ENCODE measurements at places on chromosomes 4 and X. TPM values are rescaled to one million over a fixed set of nuclear protein-coding genes. Genes with fewer than 3 reads are reported as not detected.

UGT2A3 gene
- total RNA-seq, result not detected

SSX3 gene
- total RNA-seq, result not detected

- peaks cover 41% of the 10 kb centered on the region for H3K4me1 ChIP-seq
- peak overlapping the region; percentile 72 for H3K27ac ChIP-seq
- H3K27me3 ChIP-seq, result no peaks in the 10 kb centered on the region
- H3K36me3 ChIP-seq, result peaks cover 19% of the 10 kb centered on the region
- H3K4me3 ChIP-seq, result peak overlapping the region; percentile 89
These were observed 47.0 kb downstream of the ASMT start for GRCh38 chrX:1661922-1662221.

DNA sequence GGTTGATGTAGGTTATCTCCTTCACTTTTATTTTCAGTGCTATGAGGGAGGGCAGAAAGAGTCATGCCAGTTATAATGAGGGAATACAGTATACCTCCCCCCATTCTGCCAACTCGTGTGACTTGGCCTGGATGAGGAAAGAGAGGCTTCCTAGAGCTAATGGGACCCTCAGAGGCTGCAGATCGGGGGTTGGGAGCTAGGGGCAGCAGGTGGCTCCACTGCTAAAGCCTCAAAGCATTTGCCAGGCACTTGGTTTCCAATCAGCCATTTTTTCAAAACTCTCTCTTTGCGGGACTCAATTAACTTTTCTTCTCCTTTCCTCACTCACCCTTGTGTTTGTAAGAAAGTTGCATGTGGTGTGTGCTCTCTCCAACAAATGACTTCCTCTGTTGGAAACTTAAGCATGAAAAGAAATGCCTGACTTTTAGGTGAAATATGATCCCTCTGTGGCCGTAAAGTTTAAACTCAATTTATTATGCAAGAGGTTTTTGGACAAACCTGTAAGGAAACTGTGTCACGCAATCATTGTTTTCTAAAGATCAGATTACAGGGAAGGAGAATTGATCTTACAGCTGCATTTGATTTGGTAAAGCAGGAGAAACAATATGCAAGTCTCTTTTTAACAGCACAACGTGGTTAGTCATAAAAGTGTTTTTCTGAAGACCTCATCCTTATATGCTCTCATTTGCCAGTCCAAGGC, 7.0 kb downstream of the SFRP2 start:
- no peaks in the 10 kb centered on the region for H3K36me3 ChIP-seq
- DNase-seq, result no peak
- no peak overlapping the region for H3K27ac ChIP-seq

GRCh38 chr4:5957076-5957475, 61.2 kb downstream of the C4orf50 start:
- H3K4me3 ChIP-seq, result no peak overlapping the region
- DNase-seq, result no peak
- no peak overlapping the region for H3K27ac ChIP-seq
- no peaks in the 10 kb centered on the region for H3K4me1 ChIP-seq
- H3K27me3 ChIP-seq, result no peaks in the 10 kb centered on the region

DNA sequence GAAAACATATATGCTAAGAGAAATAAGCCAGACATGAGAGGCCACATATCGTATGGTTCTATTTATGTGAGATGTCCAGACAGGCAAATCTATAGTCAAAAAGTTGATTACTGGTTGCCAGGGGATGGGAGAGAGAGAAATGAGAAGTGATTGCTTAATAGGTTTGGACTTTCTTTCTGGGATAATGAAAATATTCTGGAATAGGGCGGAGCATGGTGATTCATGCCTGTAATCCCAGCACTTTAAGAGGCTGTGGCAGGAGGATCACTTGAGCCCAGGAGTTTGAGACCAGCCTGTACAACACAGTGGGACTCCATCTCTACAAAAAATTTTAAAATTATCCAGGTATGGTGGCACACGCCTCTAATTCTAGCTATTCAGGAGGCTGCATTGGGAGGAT, 22.4 kb downstream of the RBM47 start:
- H3K27ac ChIP-seq, result no peak overlapping the region
- no peaks in the 10 kb centered on the region for H3K36me3 ChIP-seq
- H3K4me3 ChIP-seq, result no peak overlapping the region
- no peaks in the 10 kb centered on the region for H3K27me3 ChIP-seq

Data from CD4-positive, alpha-beta T cell (primary cell).